ENCODE measurements at places on chromosomes 5 and 9.

- DNase-seq = peak; percentile 87
These were observed 61.8 kb downstream of the SPATA31C2 start for GRCh38 chr9:88076286-88077070.

- no peak for DNase-seq
These were observed 354.9 kb downstream of the DIRAS2 start for GRCh38 chr9:90287567-90288274.

GRCh38 chr5:162189719-162190118 lies 122.1 kb downstream of the GABRG2 start:
- DNase-seq = no peak

DNA sequence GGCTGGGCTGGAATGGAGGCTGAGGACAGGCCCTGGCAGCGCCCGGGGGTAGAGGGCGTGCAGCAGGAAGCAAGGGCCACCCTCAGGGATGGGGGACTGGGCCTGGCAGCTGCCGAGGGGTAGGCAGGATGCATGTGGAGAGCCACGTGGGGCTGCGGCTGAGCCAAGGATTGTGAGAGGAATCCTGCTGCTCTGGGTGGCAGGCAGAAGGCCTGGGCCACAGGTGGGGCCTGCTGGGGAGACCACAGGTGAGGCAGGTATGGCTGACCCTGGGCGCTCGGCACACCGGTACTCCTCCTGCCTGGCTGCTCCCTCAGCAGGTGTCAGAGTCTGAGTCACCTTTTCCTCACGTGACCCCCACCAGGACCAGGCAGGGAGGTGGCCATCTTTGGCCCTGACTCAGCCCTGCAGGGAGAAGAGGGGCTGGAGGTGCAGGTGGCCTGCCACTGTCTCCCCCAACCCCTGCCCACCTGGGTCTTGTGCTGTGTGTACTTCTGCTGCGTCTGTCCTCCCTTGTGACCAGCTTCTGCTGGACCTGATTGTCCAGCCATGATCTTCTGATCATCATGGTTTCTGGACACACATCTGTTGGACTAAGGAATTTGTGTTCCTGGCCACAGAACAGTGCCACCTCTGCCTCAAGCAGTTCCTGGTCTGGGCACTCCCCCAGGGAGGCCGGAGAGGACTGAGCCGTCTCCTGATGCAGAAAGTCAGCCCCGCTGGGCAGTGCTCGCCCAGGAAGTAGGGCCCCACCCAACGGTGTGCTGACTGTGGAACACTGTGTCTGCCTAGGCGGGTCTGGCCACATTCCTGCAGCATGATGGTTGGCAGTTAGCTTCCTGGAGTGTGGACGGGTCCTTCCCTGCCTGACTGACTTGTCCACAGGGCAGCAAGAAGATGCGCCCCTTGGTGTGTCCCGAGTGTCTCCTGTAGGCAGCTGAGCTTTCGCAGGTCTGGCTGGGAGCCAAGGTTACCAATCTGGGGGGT lies 6.4 kb downstream of the ARRDC1 start:
- DNase-seq = no peak

GRCh38 chr5:123976379-123977033 lies 464.5 kb downstream of the CSNK1G3 start:
- DNase-seq = no peak

DNA sequence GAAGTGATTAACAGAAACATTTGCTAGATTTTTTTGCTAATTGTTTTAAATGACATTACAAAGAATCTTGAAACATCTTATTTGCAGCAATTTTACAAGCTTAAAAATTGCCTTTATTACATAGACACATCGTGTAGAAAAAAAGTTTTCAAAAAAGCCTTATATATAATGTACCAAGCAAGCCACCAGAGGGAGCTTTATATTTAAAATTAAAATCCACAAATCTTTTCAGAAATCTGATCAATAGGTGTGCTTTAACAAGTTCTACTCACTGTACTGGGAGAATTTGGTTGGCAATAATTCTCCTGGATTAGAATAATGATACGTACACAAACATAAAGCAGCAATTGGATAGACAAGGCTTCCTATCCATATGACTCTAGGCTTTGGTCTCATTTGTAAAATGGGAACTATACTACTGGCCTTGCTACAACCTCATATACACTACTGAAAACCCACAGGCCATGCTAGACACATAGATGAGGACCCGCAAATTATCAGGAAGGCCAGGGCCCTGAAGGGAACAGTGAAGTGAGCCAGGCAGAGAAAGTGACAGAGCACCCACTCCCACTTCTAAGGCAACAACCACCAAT lies 4.8 kb downstream of the PSMB7 start:
- DNase-seq = no peak

DNA sequence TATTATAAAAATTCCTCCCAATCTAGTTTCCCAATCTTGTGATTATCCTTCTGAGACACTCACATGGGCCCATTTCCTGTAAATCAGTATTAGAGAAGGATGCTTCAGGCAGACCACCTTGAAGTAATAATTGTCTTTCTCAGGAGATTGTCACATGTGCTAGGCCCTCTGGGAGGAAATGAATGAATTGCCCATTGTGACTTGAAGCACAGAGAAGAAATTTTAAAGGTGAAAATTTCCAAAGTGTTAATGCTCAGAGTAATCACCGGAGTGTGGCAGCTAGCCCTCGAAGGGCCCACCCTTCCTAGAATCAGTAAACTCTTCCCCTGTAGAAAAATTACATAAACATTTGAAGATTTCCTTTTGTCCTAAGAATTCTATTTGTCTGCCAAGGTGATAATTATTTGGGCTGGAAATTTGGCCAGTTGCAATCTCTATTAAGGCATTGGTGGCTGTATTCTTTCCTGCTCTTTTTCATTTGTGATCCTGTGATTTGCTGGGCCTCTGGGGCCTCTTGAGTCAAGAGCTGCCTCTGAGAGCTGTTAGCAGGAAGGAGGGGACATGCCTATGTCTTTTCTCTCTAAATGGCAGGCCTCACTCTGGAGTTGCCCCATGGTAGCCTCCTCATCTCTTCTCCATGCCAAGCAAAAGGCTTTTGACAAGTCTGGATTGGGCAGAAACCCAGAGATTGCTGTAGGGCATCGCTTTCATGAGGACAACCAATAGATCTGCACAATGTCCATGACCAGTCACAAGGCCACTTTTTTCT lies 371.5 kb upstream of the ACTBL2 start:
- DNase-seq = no peak

DNA sequence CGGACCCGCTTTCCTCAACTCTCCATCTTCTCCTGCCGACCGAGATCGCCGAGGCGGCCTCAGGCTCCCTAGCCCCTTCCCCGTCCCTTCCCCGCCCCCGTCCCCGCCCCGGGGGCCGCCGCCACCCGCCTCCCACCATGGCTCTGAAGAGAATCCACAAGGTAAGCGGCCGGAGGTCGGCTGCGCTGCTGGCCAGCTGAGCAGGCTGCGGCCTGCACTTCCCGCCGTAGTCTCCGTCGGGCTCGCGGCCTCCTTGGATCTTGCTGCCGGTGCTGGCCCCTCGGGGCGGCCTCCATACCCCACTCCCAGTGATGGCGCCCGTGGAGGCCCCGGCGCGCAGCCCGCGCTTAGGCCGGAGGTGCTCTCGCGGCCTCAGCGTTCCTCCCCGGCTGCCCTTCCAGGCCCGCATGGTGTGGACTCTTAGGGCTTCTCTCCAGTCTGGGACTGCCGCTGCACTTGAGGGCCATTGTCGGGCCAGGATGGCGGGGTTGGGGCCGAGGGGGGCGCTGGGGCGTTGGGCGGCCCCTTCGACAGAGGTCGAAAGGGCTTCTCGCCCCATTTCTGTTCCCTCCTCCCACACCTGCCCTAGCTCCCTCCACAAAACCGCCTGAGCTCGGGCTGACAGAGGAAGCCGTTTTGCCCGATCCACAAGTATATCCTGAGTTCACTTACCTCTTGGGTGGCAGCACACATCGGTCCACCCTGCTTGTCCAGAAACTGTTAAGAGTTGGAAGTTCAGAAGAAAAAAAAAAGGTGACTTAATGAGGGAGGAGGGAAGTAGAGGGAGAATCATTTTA lies 714 bp downstream of the UBE2D2 start:
- no peak for DNase-seq

DNA sequence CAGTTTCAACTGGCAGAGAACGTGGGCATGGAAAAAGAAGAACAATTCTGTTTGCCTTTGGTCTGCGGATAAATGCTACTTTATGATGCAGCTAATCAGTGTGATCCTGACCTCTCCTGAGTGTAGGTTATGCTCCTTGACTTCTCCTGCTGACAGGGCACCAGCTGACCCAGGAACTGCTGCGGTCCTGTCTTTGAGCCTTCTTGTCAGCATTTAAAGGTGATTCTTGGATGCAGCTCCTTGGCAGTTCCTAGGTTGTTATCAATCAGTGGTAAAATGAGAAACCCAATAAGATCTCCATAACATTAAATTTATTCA lies 150.3 kb upstream of the FGF10 start:
- DNase-seq = no peak

- DNase-seq = no peak
These were observed 32.3 kb downstream of the ACOT12 start for GRCh38 chr5:81361600-81361999.

DNA sequence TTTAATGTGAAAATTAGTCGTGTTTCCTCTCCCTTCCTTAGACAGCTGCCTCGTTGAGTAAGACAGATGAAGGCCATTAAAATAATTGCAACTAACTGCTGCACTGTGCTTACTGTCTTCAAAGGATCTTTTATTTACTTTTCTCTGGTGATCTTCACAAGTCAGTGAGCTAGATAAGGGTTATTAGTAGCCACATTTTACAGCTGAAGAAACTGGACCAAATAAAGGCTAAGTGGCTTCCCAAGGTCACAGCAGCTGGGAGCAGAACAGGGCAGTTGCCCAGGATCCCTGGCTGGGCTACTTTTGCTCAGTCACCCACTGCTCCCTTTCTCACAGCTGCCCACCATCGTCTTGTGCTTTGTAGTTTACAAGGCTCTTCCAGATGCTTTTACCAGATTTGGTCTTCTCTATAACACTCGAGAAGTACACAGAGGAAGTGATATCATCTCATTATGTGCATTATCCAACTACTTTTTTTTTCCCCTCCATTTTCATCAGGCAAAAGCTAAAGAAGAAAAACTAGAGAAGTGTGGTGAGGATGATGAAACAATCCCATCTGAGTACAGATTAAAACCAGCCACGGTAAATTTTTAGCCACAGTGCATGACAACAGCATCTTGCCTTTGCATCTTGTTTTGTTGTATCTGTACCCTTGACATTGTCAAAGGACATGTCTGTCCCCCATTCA lies 61.8 kb downstream of the ERAP1 start:
- DNase-seq = no peak

- no peak for DNase-seq
These were observed 89.7 kb downstream of the ZNF366 start for GRCh38 chr5:72417333-72418062.

DNA sequence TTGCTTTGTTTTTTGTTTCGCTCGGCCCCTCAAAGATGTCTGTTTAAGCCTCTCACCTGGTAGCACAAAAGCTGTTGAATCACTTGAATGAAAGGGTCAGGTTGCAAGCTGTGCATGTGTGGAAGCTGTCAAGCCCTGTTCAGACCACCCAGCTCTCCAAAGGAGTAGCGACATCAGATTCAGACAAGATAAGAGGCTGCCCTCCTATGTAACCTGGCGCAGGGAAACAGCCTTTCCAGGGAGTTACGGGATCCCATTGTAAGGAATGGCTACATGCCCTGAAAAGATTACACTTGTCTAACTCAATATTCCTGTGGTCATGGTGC lies 2.9 kb downstream of the FREM1 start:
- DNase-seq = no peak

- no peak for DNase-seq
These were observed 265.2 kb downstream of the DMAC1 start for GRCh38 chr9:7534211-7534935.

- no peak for DNase-seq
These were observed 94.4 kb upstream of the IFNE start for GRCh38 chr9:21576331-21577189.

DNA sequence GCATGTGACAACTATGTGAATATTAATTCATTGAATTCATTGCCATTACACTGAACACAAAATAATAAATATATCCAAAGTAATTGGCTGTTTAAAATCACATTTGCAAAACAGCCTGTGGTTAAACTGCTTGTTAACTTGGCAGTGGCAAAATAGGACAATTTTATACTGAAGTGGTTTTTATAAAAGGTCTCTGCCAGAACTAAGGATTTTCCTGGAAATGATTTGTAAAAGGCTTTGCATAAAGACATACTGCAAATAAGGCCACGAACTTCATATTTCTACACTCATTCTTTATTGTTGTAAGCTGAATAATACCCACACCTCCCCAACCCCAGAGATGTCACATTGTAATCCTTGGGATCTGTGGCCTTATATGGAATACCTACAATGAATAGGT lies 370.3 kb upstream of the RGMB start:
- DNase-seq = no peak

GRCh38 chr5:173717959-173718358 lies 101.5 kb upstream of the BOD1 start:
- no peak for DNase-seq

DNA sequence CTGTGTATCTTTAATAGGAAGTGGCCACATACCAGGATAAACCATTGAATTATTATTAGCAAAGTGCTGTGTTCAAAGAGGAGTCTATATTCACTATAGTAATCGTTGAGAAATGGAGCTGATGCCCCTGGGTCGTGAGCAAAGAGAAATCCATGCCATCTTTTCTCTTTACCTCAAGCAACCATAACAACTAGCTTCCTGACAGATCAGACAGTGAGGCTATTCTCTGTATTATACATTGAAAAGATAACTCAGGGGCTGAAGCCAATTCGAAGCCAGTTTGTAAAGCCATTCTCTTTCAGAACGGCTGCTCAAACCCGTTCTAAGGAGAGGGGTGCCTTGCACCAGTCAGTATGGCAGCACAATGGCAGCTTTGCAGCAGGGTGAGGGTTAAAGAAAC lies 680.6 kb downstream of the SEMA5A start:
- no peak for DNase-seq

DNA sequence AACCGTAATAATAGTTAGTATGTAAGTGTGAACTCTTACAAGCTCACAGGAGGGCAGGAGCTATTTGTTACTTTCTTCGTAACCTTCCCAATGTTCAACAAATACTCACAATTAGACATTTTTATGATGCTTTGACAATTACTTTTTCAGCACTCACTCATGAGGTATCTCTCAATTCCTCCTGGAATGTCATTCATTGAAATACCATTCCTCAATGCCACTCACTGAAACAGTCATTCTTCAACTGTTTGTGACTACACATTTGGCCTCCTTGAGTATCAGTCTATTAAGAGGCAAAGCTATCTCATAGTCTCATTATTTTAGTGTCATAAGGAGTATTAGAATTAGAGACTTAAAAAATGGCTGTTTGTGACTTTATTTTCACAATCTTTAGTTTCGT lies 734.1 kb upstream of the DMAC1 start:
- no peak for DNase-seq

GRCh38 chr9:131676431-131676972 lies 63.4 kb downstream of the RAPGEF1 start:
- DNase-seq = no peak

- no peak for DNase-seq
These were observed 10.8 kb downstream of the TNFSF8 start for GRCh38 chr9:114919611-114920010.

Measured in NCI-H1092 (cell line).